Fibroblast of upper back skin (primary cell): ENCODE measurements at places on chromosomes 7 and 10.

DNA sequence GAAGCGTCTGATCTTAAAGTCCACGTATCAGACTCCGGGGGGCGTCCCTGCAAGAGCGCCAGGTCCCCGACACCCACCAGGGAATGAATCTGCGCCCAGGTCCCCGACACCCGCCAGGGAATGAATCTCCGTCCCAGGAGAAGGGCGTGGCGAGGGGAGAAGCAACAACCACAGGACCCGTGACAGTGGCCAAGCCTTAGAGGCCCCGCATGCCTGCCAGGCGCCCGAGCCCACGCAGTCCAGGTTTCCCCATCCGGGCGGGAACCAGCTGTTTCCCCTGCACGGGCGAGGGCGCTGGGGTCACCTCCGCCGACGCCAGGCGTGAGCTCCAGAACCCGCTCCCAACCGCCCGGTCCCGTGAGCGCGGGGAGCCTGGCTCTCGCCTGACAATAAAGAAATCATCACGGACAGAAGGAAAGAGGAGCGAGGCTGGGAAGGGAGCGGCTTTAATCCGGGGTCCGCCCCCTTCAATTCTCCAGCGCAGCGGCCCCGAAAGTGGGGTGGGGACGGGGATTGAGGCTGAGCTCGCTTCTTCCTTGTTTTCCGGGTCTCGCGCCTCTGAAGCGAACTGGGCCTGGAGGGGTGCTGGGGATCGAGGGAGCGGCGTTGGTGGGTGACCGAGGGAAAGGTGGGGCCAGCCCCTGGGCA, 29.0 kb upstream of the BMS1 start:
- no peak for DNase-seq

GRCh38 chr10:48902096-48902495, 37.5 kb downstream of the LRRC18 start:
- DNase-seq = no peak

DNA sequence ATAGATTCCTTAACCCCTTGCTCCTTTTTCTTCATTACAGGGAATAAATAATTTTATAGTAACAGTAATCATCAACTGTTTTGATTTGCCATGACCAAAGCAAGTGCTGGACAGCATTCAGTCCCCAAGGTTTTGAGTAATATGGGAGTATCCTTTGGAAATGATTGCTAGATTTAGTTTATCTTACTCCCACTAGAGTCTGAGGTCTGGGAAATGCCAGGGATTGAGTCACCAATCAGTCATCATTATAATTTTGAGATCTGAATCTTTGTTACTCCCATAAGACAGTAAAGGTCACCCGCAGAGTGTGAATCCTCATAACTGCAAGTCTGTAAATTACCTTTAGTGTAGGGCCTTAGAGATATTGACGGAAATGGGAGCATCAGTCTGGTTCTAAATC, 133.7 kb upstream of the SEMA3E start:
- peak; percentile 30 for DNase-seq

GRCh38 chr7:20784388-20785156, 2.1 kb downstream of the SP8 start:
- no peak for DNase-seq

- no peak for DNase-seq
These were observed 12.7 kb downstream of the PTF1A start for GRCh38 chr10:23204773-23205172.

GRCh38 chr10:16436367-16436757, 448 bp upstream of the PTER start:
- peak; percentile 2 for DNase-seq

DNA sequence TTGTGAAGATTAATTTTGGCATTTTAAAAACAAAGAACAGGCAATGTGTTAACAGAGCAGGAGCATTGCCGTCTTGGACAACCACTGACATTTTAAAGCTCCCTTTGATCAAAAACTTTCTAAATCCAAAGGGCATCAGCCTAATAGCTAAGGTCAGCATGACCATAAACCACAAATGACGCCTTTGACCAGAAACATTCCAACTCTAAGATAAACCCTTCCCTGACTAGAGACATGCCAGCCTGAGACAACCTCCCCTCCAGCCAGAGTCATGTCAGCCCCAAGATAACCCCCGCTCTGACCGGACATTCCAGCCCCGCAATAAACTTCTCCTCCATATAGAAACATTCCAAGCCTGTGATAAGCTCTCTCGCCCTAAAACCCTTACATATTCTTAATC, 949.4 kb upstream of the POT1 start:
- DNase-seq = no peak

DNA sequence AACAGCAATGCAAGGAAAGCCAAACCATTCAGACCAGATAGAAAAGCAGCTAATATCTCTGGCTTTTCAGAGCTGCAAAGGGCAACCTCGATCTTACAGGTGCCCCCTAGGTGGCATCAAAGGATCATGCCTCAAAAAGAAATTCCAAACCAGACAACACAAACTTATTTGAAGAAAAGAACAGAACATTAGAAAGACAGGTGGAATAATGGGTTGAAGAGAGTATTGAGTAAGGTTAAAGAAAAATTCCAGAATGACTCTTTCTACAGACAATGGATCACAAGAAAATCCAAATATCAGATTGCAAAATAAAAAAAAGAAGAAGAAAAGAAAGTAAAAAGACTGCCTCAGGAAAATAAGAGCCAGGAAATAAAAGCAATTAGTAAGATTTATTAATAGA, 213.7 kb downstream of the ELMO1 start:
- DNase-seq = no peak

DNA sequence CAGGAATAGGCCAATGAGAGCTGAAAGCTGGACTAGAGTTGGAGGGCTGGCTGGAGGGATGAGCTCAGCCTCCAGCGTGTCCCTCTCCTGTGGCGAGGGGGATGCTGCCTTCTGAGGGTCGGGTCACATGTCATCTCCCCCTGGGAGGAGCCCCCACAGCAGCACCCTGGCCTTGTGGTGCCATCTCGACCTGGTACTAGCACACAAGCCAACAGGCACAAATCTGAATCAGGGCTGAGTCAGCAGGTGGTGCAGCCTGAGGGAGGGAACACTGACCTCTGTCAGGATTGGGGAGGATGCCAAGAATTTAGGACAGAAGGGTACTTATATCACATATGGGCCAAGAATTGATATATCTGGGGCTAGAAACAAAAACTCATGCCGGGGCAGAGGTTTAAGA, 280.4 kb downstream of the CELF2 start:
- no peak for DNase-seq

DNA sequence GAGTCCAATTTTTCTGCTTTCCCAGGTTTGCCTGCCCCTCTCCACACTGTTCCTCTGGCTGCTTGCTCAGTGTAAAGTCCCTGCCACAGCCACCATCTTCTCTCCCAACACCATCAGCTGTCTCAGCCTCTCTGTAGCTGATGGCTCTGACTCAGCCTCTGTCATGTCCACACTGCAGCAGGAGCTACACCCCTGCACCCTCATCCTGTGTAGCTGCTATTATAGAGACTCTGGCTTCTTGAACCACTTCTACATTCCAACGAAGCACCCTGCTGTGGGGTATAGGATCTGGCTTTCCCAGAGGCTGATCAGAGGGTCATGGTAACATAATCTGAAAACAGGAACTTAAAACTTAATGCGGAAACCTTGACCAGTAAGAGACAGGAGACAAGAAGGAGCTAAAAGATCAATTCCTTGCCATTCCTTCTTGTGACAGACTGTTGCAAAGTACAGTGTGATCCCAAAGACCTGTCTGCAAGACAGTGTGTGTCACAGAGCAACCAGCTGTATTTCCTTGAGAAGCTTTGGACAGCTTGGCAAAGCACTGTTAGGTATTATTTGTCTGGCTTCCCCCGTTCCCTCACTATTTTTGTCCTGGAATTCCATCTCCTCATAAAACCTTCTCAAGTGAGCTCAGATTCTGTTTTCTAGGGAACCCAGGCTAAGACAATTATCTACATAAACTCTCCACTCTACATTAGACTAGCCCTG, 42.3 kb downstream of the NRCAM start:
- peak; percentile 65 for DNase-seq

GRCh38 chr7:103784646-103785286, 204.7 kb downstream of the RELN start:
- DNase-seq = no peak

- DNase-seq = no peak
These were observed 48.1 kb upstream of the CYCS start for GRCh38 chr7:25173184-25173583.

- no peak for DNase-seq
These were observed 15.8 kb upstream of the EEPD1 start for GRCh38 chr7:36137258-36137657.
